Hepatocyte (in vitro differentiated cells): ENCODE measurements at places on chromosomes 5 and 9.

GRCh38 chr5:136007271-136007670, 21.5 kb upstream of the TGFBI start:
- no peak for DNase-seq

- DNase-seq = no peak
Measured at GRCh38 chr9:109250311-109250741, 70.5 kb downstream of the EPB41L4B start.

DNA sequence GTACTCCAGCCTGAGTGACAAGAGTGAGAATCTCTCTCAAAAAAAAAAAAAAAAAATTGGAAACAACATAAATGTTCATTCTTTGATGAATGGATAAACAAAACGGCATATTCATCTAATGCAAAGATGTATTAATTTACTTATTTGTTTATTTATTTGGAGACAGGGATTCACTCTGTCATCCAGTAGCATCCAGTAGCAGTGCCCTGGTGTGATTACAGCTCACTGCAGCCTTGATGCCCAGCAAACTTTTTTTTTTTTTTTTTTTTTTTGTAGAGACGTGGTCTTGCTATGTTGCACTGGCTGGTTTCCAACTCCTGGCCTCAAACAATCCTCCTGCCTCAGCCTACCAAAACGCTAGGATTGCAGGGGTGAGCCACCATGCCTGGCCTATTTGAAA, 24.4 kb downstream of the OR2V2 start:
- DNase-seq = no peak

DNA sequence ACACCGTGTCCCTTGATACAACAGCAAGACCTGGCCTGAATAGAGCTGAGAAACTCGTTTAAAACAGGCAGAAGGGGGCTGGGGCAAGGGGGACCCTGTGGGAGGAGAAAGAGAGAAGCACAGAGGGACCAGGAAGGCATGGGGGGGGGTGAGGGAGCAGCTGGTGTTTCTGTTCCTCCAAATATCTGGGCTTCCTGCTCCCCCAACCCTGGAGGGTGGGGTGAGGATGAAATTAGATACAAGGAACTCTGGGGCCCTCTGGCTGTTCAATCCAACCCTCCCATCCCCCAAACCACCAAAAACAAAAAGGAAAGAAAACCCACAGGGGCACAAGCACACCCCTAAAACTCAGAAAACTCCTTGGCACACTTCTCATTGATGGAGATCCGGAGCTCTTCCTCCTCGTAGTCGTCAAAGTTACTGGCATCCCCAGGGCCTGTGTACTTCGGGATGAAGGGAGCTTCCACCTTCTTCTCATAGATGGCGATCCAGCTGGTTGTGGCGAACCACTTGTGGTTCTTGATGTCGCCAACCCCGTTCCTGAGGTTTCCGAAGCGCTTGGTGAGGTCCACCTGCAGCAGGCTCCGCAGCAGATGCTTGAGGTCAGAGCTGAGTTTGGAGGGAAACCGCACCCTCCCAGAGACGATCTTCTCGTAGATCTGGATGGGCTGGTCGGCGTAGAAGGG, 1.1 kb downstream of the PRKACG start:
- DNase-seq = no peak

- DNase-seq = no peak
Measured at GRCh38 chr5:170469414-170469813, 34.4 kb upstream of the KCNIP1 start.

DNA sequence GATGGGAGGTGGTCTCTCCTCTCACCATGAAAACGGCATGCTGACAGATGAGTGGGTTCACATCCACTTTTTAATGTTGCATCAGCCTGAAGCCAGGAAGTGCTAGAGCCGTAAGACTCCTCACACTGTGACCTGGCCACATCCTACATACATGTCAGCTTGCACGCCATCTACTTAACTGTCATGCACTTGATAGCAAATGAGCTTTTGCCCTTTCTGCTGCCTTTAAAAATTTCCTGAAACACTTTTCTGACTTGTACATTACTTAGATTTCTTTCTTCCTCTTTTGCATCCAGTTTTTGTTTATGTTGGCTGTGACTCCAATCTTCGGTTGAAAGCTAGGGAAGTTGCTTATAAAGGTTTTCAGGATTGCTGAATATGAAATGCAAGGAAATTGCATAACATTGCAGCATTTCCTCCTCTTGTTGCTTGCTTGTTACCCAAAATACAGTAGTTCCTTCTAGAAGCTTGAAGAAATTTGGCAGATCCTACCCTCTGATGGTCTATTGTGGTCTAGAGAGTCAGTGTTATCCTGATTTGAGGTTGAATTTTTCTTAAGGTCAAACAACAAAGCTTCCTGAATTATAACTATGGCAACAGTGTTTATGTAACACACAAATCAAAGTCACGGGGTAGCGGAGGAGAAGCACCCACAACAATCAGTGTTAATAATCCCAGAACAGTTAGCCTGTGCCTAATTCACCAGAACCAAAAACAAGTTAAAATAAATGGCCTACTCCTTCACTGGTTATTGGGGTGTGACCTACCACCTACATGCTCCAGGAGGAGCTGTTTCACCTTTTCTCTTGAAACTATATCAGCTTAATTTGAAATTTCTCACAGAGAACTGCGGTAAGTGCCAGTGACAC, 232.5 kb downstream of the ARHGAP26 start:
- DNase-seq = no peak

- DNase-seq = no peak
Measured at GRCh38 chr9:105093685-105094084, 150.8 kb upstream of the SLC44A1 start.
